Activated CD8-positive, alpha-beta memory T cell treated with anti-CD3 and anti-CD28 coated beads for 48 hours (primary cell): ENCODE measurements at places on chromosomes 7 and 10.

GRCh38 chr10:47099474-47099873 lies 188.2 kb downstream of the PTPN20 start:
- DNase-seq = no peak

GRCh38 chr10:98296524-98296923 lies 28.5 kb upstream of the LOXL4 start:
- no peak for DNase-seq

DNA sequence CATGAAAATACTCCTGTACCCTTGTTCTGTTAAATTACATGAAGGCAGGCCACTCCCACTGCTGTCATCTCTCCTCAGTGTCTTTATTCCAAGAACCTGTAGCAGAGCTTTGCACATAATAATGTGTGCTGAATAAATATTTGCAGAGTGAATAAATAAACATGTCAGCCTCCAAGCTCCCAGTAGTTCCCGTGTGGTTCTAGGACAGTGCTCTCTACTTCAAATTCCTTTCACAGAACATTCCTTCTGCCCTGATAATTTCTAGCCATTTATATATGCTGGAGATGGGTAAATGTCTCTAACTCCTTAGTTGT lies 20.3 kb upstream of the HYAL4 start:
- DNase-seq = no peak

GRCh38 chr7:93890041-93890463 lies 501 bp downstream of the TFPI2 start:
- DNase-seq = no peak

GRCh38 chr7:43890468-43890867 lies 15.9 kb downstream of the URGCP start:
- DNase-seq = no peak

GRCh38 chr7:99860281-99861127 lies 16.3 kb downstream of the OR2AE1 start:
- DNase-seq = no peak

GRCh38 chr7:101680406-101681145 lies 51.5 kb upstream of the MYL10 start:
- DNase-seq = no peak

DNA sequence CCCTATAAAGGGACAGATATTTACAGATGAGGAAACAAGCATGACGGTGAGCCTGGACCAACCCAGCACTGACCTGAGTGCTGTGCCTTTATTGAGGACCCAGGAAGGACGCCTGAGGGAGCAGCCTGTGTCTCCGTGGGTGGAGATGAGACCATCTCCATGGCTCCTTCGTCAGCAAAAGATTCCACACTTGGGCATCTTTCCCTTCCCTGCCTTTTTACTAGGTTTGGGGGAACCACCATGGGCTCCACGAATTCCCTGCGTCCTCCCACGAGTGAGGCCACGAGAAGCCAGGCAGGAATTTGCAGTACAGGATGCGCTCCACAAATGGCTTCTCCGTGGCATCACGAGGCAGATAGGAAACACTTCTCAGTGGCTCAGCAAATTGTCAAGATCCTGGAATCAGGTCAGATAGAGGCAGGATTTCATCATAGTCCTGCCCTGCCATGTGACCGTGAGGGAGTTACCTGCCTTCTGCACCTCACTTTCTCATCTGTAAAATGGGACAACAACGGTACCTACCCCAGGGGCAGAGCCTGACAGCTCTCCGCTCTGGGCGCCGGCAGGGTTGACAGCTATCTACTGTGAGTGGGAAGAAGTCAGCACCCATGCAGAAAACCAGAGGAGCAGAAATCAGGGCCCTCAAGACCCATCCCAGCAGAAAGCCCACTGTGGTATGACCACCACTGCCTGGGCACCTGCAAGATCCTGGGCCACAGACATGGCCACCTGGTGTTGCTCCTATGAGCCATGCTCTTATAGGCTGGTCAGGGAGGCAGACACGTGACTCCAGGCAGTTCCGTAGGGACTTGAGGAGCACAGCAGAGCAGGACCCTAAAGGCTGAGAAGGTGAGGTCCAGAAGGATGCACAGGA lies 80.1 kb downstream of the GRID1 start:
- DNase-seq = no peak

DNA sequence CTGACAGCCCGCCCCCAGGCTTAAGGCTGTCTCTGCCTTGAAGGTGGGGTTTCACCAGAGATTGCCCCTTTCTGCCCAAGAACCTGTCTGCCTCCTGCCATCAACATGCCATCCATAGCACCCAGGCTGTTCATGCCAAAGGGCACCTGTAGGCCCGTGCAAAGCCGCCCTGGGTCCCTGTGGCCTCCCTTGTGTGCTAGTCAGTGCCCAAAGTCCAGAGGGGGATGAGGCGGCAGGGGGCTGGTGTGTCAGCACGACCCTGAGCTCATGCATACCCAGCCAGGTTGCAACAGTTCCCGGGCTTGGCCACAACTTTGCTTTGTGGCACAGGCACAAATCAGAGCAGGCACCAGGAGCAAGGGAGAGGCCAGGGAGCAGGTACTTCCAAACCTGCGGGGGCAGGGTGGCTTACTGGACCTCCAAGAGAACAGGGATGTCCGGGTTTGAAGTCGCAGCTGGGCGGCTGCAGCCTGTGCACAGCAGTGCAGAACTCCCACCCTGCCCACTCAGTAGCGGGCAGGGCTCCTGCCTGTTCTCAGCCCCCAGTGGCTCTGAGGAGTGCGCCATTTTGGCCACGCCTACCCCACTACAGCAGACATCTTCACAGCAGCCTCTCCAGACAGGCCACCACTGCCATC lies 671.1 kb upstream of the GRM3 start:
- DNase-seq = no peak

- no peak for DNase-seq
These were observed 61.1 kb upstream of the C10orf90 start for GRCh38 chr10:126731610-126731990.

DNA sequence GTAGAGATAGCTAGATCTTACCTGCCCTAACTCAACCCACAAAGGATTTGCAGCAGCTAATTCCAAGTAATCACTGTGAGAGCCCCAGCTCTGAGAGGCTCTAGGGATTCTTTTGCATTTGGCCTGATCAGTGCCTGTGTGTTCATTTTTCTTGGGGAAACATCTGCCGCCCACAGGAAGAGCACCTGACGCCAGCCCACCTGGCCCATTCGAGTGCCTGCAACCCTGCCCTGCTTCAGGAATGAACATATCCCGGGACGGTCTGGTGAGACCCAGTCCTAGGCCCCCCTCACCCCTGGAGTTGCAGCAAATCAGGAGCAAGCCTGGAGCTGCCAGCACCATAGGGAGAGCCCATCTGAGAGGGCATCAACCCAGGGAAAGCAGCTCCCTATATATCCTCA lies 38.8 kb downstream of the GSDME start:
- DNase-seq = no peak

DNA sequence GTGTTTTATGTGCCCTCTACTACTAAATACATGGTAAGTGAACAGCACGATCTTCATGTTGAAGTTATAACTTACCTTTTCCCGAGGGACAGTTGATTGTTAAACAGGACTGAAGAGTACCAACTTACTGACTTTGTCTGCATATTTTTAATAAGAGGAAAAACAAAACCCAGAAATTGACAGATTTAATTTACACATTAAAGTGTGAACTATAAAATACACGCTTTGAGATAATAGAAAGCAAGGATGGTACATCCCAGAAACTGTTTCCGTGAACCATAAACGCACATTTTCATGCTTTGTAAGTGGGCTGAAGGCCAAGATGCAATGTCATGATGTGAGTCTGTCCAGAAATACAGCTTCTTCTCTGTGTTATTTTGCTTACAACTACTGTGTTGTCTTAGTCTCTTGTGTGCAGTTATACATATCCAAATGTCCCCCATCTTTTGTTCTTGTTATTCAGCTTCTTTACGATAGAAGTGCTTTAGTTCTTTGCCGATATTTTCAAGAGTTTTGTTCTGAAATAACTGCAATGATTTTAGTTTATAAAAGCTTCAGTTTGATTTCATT lies 190.1 kb downstream of the MLLT10 start:
- no peak for DNase-seq

GRCh38 chr10:103278862-103279298 lies 1.9 kb downstream of the INA start:
- no peak for DNase-seq

- DNase-seq = no peak
These were observed 136.8 kb downstream of the LCOR start for GRCh38 chr10:96968682-96969423.

GRCh38 chr7:100407285-100408180 lies 21.0 kb downstream of the ZCWPW1 start:
- no peak for DNase-seq

DNA sequence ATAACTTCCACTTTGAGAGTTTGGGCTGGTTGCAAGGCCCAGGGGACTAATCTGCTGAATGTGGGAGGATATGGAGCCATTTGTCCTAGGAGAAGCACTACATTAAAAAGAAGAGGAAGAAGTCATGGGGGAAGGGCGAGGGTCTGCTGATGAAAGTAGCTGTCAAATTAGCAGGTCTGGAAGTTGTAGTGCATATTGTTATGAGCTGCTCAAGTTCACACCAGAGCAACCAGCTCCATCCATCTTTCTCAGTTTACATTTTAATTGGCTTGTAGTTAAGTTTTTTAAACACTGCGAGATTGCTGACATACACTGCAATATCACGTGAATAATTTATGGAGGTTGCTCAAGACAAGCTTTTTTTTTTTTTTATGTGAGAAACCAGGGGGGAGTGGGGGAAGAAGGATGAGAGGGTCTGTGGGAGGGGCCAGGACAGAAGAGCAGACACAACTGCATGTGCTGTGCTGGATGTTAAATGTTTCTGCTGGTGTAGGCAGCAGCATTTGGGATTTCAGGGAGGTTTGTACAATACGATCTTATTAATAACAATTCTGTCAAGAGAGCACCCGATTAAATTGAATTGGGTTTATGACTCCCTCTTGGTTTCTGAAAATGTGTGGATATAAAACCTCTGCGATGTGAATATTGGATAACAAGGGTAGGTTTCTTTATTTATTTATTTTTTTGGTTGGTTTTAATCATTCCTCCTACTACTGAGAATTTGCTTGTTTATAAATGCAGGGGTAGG lies 759.0 kb upstream of the GALNT17 start:
- no peak for DNase-seq

GRCh38 chr7:37987732-37988131 lies 67.3 kb downstream of the EPDR1 start:
- no peak for DNase-seq

- no peak for DNase-seq
These were observed 17.8 kb downstream of the CELF2 start for GRCh38 chr10:11035301-11035991.

DNA sequence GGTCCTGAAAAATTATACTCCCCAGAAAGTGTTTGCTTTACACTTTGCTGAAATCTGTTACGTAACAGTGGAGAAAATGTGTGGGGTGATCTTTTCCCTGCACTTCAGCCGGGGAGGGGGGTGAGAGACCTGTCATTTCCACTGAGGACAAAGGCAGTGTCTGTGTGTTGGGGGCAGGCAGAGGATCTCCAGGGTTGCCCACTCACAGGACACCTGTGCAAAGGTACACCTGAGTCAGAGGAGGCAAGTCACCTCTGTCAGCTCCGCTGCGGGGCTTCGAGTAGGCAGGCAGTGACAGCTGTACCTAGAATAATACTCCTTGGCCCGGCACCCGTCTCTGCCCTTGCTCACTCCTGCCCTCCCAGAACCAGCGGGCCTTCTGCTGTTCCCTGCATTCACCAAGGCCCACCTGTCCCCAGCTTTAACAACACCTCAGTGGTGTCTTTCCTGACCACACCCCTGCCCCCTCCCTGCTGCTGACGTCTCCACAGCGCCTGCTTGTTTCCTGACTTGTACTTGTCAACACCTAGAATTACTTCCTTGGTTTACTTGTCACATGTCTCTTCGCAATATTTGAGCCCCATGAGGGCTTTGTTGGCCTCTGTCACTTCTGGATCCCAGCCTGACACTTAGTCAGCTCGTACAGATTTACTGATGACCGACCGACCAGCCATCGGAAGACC lies 159.2 kb downstream of the NEURL1 start:
- DNase-seq = no peak

GRCh38 chr7:32511791-32512190 lies 16.5 kb downstream of the AVL9 start:
- no peak for DNase-seq

- DNase-seq = no peak
These were observed 302.7 kb downstream of the SUGCT start for GRCh38 chr7:40437498-40437897.

DNA sequence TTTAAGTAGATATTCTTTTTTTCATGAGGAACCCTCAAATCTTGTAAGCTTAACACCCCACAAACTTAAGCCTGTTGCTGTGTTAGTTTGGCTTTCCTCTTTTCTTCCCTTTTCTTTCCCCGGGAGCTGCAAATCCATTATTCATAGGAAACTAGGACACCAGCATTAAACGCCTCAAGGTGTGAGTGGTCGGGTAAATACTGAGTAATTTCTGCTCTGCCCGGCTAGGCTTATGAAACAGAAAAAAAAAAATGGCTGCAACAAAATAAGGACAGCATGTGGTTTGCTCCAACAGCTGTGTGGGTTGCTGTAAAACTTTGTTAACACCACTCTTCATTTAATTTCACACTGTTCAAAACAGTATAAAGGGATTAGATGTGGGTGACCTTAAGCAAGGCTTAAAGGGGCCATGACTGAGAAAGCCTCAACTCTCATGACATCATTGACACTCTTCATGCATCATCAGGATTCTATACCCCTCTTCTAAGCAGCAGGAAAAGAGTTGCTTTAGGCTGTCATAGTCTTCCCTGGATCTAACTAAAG lies 104.1 kb downstream of the AOAH start:
- DNase-seq = no peak

GRCh38 chr10:7385114-7385513 lies 25.7 kb downstream of the SFMBT2 start:
- no peak for DNase-seq

GRCh38 chr10:14560791-14561765 lies 213.6 kb downstream of the FAM107B start:
- DNase-seq = no peak

GRCh38 chr10:72106154-72106849 lies 18.0 kb upstream of the SPOCK2 start:
- no peak for DNase-seq

DNA sequence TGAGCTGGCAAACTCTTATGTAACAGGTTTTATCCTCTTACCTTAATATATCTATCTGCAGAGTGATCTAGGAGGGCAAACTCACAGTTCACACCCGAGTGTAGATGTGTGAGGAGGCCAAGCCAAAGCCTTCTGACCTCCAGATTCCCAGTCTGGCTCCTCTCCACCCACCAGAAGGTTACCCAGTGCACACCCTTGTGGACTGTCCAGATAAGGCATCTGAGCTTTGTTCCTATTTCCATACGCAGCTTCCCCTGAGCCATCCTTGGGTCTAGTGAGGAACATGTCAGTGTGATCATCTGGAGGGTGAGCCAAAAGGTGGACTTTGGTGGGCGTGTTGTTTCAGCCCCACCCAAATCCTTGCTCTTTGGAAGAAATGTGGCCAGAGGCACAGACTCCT lies 203.0 kb upstream of the MEOX2 start:
- no peak for DNase-seq

DNA sequence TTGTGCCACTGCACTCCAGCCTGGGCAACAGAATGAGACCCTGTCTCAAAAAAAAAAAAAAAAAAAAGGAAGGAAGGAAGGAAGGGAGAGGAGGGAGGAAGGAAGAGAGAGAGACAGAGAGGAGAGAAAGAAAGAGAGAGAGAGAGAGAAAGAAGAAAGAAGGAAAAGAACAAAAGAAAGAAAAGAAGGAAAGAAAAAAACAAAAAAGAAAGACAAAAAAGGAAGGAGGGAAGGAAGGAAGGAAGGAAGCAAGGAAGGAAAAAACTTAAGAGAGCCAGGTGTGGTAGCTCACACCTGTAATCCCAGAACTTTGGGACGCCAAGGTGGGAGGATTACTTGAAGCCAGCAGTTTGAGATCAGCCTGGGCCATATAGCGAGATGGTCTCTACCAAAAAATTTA lies 731 bp upstream of the SPACDR start:
- DNase-seq = no peak

- no peak for DNase-seq
These were observed 494 bp upstream of the RHBDD2 start for GRCh38 chr7:75878312-75878768.
